ENCODE measurements at places on chromosomes 11 and 22.

- no peak for DNase-seq
These were observed 2.2 kb upstream of the SCT start for GRCh38 chr11:629237-629583.

DNA sequence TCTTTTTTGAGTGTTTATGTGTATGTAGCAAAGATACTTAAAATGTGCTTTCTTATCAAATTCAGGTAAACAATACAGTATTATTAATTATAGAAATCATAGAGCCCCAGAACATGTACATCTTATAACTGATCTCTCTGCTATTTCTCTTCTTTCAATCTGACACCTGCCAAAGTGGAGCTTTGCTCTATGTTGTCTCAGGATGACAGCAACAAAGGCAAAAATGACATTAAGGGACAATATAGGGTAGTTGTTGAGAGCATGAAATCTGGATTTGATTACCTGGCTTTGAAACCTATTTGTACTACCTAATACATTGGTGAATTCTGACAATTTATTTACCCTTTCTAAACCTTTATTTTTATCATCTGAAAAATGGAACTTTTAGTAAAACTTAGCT lies 7.0 kb downstream of the OR5J2 start:
- no peak for DNase-seq

DNA sequence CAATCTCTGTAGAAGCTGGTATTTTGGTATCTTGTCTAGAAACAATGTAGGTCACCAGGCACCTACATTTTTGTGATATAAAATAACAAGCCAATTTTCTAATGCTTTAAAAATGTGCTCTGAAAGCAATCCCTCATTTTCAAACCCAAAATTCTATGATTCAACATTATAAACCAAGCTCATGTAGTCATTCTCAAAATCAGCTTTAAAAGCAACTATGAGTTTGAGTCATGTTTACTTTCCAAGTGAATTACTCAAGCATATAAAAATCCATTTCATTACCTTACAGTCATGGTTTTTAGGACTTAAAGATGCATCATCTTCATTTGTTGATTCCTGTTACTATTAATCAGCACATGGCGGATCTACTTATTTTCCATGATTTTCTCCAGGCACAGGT lies 216.4 kb downstream of the GRM5 start:
- DNase-seq, result no peak

- DNase-seq, result no peak
These were observed 190.5 kb upstream of the MTMR2 start for GRCh38 chr11:96114178-96115064.

DNA sequence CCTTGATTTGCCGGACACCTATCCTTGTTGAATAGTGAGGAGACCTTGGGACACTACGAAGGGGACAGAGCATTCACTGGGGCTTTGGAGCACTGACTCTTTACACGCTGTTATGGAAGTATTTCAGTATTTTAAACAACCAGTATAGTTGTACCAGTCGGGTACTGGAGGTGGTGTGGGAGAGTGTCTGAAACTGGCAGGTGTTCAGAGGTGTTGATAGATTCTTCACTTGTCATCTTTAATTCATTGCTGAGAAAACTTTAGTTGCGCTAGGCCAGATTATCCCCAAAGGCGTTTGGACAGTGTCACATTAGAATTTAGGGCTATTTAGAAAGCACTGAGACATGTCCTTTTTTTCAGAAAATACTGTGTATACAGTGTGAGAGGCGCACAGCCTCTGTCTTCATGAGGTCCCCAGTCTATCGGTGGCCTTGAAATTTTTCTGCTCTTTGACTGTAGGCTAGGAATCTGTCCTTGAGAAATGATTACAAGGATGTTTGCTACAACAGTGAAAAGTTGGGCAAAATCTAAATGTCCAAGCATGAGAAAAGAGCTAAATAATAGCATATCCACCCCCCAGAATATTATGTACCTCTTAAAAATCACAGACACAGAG lies 69.7 kb downstream of the TEAD1 start:
- no peak for DNase-seq

DNA sequence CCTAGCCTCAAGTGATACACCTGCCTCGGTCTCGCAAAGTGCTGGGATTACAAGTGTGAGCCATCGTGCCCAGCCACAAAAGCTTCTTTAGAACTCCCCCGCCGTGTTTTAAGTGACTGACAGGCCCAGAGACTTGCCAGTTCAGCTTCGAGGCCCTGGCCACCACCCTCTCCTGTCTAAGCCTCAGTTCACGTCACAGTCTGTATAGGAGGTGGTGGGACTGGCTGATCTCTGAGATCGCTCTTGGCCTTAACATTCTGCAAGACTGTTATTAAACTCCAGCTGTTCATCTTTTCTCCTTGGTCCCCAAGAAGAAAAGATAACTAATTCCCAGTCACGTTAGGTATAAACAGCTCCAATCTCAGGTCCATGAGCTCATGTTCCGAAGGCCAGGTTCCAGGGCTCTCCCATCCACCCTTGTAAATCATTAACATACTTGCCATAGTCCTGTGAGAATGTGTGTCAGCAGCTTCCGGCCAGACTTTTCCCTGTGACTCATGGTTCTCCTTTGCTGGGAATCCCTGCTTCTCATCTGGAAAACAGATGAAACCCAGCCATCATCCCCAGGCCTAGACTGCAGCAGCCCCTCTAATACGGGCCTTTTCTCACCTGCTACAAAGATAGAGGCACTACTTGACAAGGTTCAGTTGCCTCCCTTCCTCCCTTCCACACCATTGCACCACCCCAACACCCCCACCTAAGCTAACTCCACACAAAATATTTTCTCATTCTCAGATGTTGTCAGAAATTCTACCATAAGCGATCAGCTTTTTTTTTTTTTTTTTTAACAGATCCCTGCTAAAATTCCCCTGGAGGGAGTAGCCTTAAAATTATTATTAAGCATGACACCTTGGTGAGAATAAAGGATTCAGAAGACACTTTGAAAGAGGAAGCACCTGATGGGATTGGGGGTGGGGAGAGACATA lies 5.6 kb upstream of the KIAA0930 start:
- no peak for DNase-seq

GRCh38 chr11:73729594-73730206 lies 31.2 kb downstream of the RAB6A start:
- DNase-seq, result no peak

DNA sequence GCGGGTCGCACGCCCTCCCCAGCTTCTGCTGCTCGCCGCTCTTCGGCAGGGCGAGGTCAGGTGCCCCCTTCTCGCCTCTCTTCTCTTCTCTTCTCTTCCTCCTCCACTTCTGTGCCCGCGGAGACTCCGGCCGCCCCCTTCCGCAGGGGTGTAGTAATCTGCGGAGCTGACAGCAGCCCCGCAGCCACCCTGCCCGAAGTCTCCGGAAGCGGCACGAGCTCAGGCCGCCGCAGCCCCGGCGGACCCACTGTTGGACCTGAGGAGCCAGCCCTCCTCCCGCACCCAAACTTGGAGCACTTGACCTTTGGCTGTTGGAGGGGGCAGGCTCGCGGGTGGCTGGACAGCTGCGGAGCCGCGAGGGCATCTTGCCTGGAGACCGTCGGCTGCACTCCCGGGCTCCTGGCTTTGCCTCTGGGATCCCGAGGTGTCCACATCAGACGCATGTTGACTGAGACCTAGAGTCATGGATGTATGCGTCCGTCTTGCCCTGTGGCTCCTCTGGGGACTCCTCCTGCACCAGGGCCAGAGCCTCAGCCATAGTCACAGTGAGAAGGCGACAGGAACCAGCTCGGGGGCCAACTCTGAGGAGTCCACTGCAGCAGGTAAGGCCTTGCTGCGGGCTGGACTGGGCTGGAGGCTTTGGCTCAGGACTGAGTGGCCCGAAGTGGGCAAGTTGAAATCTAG lies 486 bp downstream of the STIM1 start:
- no peak for DNase-seq

DNA sequence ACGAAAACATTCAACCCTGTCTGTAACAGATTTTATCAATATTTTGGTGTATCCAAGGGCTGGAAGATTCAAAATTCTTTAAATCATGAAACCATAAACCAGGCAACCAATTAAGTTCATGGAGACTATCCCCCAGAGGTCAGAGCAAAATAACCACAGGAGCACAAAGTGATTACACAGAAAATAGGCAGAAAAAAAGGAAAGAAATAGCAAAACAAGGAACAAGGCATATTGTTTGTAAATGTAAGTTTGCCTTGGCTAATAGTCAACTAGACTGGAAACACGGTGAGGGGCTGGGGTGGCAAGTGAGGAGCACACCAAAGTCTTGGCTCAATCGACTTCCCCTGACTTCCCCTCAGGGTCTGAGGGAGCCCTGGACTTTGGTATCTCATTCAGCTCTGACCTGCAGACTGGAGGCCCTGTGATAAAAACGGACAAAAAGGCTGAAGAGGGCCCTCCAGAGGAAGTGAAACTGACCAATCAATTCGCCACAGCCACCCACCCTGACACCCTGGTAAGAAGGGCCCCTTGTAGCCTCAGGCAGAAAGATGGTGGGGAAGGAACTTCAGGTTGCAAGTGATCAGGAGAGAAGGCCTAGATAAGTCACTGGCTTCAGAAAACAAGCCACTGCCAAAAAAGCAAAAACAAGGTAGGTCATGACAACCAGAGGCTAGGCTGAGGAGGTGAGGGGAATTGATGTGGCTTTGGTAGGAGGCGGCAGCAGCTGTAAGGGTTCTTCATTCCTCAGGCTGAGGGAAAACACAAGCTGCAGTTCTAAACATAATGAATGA lies 1.8 kb downstream of the SIK3 start:
- no peak for DNase-seq

GRCh38 chr11:103806130-103806895 lies 230.1 kb upstream of the DDI1 start:
- no peak for DNase-seq

- no peak for DNase-seq
These were observed 23.3 kb upstream of the FAM181B start for GRCh38 chr11:82756765-82757639.

DNA sequence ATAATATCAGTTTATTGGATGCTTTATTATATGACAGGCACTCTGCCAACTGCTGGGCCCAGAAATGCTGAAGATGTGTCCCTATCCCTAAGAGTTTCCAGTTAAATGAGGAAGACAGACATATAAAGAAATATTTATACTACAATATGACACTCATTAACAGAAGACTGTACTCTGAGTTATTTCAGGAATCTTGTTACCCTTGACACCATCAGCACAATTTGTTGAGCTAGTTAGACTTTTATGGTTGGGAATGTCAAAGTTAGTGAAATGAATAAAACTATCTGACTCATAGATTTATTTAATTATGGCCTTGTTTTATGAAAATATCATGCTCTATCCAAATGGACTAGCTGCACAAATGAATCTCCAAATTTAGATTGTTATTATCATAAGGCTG lies 25.6 kb upstream of the MSANTD4 start:
- no peak for DNase-seq

GRCh38 chr22:18078329-18079041 lies 695 bp downstream of the PEX26 start:
- DNase-seq, result no peak

GRCh38 chr11:87125257-87125656 lies 87.5 kb downstream of the TMEM135 start:
- DNase-seq, result no peak
